PC-3 (cell line): ENCODE measurements at places on chromosomes 5 and 9. TPM values are rescaled to one million over a fixed set of nuclear protein-coding genes. Genes with fewer than 3 reads are reported as not detected.

LRRC26 gene
- total RNA-seq, result 0.40 and 2.0 TPM in 2 replicates

PFN3 gene
- total RNA-seq, result not detected in 2 replicates

PCA3 gene
- not detected in 2 replicates for total RNA-seq

MED10 gene
- total RNA-seq, result 94.0 and 102 TPM in 2 replicates

GRCh38 chr9:36985769-36986467, 48.1 kb downstream of the PAX5 start:
- H3K4me3 ChIP-seq, result no peak overlapping the region
- H3K4me1 ChIP-seq, result peaks cover 8% of the 10 kb centered on the region; the same call in 1 of the 2 replicates
- H3K27me3 ChIP-seq, result no peaks in the 10 kb centered on the region
- no peak overlapping the region for H3K27ac ChIP-seq
- H3K36me3 ChIP-seq, result no peaks in the 10 kb centered on the region

- H3K4me3 ChIP-seq, result no peak overlapping the region
- no peak overlapping the region for H3K27ac ChIP-seq
- H3K36me3 ChIP-seq, result no peaks in the 10 kb centered on the region
- 0 out of 2 replicates have a peak, but pooled peaks cover 7% of the 10 kb centered on the region for H3K27me3 ChIP-seq
- H3K4me1 ChIP-seq, result no peaks in the 10 kb centered on the region
Measured at GRCh38 chr9:87664153-87665060, 61.5 kb upstream of the CTSL start.

DNA sequence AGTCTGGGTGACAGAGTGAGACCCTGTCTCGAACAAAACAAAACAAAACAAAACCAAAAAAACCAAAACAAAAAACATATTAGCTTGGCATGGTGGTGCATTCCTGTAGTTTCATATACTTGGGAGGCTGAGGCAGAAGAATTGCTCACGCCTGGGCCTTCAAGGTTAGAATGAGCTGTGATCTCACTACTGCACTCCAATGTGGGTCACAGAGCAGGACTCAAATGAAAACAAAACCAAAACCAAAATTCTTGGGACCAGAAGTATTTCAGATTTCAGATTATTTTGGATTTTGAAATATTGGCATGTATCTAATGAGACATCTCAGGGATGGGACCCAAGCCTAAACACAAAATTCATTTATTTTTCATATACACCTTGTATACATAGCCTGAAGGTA, 80.2 kb downstream of the TMC1 start:
- no peaks in the 10 kb centered on the region for H3K4me1 ChIP-seq
- H3K36me3 ChIP-seq, result no peaks in the 10 kb centered on the region
- no peak overlapping the region for H3K27ac ChIP-seq
- no peak for DNase-seq
